NCI-H1436 treated with DMSO at 0.1 percent for 48 hours (cell line): ENCODE measurements at places on chromosomes 6 and 20.

DNA sequence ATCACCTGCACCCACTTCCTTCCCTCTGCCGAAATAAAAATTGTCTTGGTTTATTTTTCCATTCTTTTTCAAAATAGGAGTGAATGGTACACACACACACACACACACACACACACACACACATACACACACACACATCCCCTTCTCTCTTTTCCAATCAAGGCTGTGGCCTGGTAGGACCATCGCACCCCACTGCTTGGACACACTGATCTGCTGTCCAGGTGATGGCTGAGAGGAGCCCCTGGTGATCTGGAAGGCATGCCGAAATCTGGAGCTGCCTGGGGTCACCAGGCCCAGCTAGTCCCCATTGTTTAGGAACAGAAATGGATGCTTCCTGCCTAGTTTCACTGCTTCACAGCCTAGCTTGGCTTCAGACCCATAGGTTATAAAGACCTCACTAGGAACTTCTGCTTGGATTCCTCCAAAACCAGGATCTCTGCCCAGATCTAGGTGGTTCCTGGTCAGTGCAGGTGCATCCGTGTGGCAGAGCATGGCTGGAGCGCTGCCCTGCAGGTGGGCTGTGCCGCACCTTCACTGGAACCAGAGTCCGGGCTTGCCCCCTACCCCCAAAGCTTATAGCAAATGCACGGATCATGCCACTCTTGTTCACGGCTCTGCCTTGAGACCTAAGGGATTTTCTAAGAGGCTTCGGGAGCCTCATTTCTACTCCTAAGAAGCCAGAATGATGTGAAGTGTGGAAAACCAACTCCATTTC is 42.9 kb upstream of the DACT2 start:
- no peak for DNase-seq

DNA sequence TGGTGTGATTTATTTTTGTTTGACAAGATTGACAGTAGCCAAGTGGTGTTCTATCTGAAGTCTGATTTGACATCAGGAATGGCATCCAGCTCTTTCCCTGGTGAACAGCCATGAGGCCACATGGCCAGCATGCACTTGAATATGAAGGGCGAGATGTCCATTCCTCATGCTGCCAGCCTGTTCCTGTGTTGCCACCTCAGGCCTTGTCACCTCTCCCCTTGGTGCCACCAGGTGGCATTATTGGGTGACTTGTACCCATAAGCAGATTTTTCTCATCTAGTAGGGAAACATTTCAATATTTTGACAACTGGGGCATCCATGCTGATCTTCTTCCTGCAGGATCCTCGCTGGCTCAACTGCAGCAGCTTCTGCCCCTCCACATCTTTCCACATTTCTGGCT is 199.1 kb downstream of the ERMARD start:
- DNase-seq: peak; percentile 23

DNA sequence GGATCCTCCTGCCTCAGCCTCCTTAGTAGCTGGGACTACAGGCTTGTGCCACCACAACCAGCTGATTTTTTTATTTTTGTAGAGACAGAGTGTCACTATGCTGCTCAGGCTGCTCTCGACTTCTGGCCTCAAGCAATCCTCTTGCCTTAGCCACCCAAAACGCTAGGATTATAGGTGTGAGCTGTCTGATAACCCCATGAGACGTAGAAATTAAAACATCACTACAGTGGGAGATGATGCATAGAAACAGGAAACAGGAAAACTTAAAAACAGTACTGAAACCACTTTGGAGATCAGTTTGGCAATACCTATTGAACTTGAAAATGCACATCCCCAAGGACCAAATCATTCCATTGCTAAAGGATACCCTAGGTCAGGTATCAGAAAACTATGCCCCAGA is 10.8 kb downstream of the SENP6 start:
- no peak for DNase-seq

DNA sequence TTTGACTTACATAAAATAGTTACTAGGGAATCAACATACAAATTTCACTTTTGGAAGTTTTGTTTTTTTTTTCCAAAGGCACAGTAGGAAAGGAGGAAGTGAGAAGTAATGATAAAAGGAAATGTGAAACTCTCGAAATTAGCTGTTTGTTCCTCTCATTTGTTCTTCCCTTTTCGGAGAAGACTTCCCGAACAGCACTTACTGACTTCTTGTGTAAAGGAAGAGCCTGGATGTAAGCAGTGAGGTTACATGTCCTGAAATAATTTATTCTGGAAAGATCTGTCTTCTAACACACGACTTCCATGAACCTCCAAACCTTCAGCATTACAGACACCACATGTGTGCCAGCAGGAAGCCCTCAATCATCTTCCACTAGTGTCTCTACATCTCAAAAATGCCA is 59.1 kb downstream of the KIF16B start:
- no peak for DNase-seq

- DNase-seq: no peak
Measured at GRCh38 chr20:6311841-6312655, 189.2 kb upstream of the FERMT1 start.

- DNase-seq: no peak
Measured at GRCh38 chr6:49052901-49053300, 410.2 kb downstream of the MMUT start.

DNA sequence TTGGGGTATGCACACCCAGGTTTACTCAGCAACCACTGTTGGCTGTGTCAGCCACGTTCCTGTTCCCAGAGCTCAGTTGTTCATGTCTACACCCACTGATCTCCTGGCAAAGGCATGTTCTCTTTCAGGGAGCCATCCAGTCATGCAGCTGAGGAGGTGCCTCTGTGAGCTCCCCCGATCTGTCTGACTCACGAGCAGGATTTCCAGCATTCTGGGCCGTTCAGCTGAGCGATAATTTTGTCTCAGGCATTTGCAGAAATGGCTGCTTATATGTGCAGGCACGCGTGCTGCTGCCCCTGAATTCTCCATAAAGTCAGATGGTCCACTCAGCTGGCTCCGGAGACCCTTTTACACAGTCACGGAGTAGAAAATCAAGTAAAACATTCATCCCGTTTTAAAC is 78.4 kb upstream of the IYD start:
- DNase-seq: no peak

GRCh38 chr6:49257549-49257948 is 205.5 kb downstream of the MMUT start:
- no peak for DNase-seq

- DNase-seq: no peak
Measured at GRCh38 chr20:740162-740561, 28.1 kb downstream of the SLC52A3 start.

DNA sequence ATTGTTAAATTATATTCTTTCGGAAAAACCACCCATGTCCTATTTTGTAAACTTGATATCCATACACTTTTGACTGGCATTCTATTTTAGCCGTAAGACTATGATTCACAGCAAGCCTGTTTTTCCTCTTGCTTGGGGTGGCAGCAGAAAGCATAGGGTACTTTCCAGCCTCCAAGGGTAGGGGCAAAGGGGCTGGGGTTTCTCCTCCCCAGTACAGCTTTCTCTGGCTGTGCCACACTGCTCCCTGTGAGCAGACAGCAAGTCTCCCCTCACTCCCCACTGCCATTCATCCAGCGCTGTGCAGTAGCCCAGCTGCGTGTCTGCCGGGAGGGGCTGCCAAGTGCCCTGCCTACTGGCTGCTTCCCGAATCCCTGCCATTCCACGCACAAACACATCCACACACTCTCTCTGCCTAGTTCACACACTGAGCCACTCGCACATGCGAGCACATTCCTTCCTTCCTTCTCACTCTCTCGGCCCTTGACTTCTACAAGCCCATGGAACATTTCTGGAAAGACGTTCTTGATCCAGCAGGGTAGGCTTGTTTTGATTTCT is 2.1 kb upstream of the ESR1 start:
- no peak for DNase-seq

GRCh38 chr20:62811720-62812119 is 5.1 kb upstream of the COL9A3 start:
- DNase-seq: no peak

DNA sequence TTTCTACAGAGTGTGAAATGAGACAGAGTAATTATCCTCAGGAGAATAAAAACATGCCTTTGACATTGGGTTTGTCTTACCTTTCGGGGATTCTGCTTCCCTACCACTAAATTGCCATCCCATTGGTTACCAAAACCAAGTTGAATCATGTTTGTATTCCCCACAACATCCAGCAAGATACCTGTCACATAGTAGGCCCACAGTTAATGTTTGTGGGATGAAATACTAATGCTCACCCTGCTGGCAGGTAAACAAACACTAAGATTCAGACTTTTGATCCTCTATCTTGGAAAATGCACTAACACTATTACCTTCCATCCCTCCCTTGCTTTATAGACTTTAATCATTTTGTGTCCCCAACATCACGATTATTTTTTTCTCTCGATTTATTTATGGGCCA is 8.2 kb upstream of the STXBP5 start:
- DNase-seq: no peak

DNA sequence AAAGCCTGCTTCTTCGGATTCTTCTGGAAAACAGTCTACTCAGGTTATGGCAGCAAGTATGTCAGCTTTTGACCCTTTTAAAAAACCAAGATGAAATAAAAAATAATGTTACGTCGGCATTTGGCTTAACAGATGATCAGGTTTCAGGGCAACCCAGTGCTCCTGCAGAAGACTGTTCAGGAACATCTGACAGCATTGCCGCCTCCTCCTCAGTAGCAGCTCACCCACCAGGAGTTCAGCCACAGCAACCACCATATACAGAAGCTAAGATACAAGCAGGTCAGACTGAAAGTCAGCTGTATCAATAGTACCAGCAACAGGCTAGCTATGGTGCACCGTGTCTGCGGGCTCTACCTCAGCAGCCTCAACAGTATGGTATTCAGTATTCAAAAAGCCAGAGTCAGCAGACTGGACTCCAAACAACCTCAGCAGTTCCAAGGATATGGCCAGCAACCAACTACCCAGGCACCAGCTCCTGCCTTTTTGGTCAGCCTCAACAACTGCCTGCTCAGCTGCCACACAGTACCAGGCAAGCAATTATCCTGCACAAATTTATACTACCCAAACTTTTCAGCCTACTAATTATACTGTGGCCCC is 51.9 kb downstream of the BTBD9 start:
- DNase-seq: no peak

DNA sequence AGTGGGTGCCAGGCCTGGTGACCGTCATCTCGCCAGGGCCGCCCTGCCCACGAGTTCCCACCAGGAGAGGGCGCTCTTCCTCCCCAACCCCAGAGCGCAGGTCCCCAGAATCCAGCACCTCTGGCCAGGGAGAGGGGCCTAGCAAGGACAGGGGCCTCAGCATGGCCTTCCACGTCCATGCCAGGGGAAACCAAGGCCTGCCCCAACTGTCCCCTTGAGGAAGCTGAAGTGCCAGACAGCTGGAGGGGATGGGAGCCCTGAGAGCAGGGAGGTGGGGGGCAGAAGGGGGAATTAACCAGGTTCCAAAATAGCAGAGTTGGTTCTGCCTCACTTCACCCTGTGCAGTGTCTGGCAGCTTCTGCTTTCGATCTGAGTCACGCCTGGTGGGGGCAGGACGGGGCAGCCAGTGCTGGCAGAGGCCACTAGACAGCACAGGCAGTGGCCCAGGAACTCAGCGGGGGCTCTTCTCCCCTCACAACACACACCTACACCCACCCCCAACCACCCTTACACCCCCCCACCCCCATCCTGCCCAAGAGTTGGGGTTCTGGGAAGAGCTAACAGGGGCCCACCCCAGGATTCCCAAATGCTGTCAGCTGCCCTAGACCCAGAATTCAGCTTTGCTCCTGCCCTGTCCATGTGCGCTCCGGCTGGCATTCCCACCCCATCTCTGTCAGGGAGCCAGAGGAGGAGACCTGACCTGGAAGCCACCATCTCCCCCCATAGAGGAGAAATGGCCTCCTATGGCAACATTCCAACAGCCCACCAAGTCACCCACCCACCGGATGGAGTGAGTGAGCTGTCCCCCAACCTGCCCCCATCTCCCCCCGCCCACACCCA is 29.2 kb downstream of the TFEB start:
- DNase-seq: no peak

- no peak for DNase-seq
Measured at GRCh38 chr6:137799950-137800568, 67.0 kb upstream of the TNFAIP3 start.

DNA sequence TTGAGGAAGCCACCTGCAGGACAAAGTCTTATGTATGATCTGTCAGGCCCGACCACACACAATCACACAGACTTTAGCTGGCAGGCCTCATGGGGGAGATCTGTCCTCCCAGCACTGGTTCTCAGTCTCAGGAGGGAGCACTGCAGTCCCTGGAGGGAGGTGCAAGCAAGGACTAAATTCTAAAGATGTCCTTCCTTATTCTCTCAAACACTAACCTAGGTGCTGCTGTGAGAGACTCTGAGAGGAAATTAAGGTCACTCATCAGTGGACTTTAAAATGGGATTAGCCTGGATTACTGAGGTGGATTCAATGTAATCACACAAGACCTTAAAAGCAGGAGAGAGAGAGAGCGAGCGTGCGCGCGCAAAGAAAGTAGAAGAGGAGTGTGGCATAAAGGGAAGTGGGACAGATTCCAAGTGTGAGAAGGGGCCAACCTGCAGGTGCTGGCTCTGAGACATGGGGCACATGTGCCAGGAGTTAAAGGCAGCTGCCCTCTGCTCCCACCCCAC is 14.3 kb downstream of the GLO1 start:
- no peak for DNase-seq

DNA sequence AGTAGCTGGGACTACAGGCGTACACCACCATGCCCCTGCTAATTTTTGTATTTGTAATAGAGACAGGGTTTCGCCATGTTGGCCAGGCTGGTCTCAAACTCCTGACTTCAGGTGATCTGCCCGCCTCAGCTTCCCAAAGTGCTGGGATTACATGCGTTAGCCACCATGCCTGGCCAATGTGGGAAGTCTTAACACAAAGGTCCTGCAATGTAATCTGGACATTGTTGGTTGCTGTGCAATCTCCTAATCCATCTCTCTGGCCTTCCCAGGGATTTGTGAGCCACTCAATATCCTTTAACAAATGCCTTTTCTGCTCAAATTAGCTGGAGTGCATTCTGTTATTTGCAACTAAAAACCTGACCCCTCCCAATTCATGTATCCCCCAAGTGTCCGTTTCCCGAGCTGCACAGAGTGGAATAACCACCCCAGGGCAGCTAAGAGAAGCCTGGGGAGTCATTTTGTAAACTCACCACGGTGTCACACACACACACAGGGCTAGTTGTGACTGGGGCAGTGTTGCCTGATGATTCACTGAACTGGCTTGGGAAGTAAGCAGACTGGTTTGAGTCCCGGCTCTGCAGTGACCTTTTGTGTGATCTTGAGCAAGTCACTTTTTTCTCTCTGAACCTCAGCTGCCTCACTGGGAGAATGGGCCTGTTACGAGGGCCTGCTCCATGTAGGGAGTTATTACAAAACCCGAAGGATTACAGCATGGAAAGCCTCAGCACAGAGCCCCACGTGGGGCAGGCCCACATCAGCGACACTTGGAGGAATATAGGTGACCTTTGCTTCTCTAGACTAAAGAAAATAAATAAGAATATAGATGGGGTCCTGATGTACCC is 152.3 kb downstream of the ZMYND8 start:
- DNase-seq: no peak

GRCh38 chr6:626236-626635 is 30.7 kb downstream of the HUS1B start:
- DNase-seq: no peak

- no peak for DNase-seq
Measured at GRCh38 chr20:32887492-32887891, 28.8 kb downstream of the EFCAB8 start.

- no peak for DNase-seq
Measured at GRCh38 chr6:28900577-28901256, 23.1 kb downstream of the TRIM27 start.

GRCh38 chr6:11363881-11364576 is 131.6 kb upstream of the NEDD9 start:
- no peak for DNase-seq

- no peak for DNase-seq
Measured at GRCh38 chr20:54984104-54984448, 508.7 kb downstream of the DOK5 start.

- no peak for DNase-seq
Measured at GRCh38 chr20:49560186-49560585, 7.8 kb downstream of the PTGIS start.
